Mesendoderm (in vitro differentiated cells): ENCODE measurements at places on chromosomes 4 and X.

- no peak for DNase-seq
Observed at GRCh38 chr4:153275380-153276276, 68.9 kb upstream of the MND1 start.

DNA sequence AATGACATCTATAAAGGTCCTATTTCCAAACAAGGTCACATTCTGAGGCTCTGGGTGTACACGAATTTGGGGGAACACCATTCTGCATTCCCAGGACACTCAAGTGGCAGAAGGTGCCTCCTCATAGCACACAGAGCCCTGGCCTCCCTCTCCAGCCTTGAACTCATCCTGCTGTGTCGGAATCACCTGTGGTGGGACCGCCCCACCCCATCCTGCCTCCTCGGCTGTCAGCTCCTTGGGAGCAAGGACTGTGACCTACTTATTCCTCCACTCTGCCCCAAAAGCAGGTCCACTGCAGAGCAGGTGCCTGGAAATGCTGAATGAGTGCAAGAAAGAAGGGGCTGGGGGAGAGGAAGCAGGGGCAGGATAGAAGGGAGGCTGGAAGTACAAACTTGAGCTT, 33.5 kb downstream of the HTRA3 start:
- no peak for DNase-seq

- DNase-seq: peak; percentile 57
Observed at GRCh38 chrX:25523574-25524540, 508.1 kb upstream of the ARX start.

GRCh38 chr4:3384391-3384770, 57.4 kb upstream of the HGFAC start:
- no peak for DNase-seq

GRCh38 chr4:56748271-56748670, 67.2 kb upstream of the HOPX start:
- no peak for DNase-seq

DNA sequence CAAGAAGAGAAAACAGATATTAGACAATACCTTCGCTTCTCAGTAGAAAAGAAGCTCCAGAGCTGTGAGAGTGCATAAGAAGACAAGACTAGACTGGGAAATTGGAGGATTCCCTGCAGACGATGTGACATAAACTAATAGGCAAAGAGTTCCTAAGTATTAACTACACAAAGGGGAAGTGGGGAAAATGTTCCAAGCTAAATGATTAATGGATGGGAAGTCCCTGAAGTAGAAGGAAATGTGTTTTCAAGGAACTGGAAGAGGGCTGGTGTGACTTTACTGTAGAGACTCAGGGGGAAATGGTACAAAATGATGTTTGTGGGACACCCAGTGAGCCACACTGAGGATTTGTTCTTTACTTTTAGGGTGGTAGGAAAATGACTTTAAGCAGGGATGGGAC, 69.7 kb upstream of the DCLK2 start:
- no peak for DNase-seq

DNA sequence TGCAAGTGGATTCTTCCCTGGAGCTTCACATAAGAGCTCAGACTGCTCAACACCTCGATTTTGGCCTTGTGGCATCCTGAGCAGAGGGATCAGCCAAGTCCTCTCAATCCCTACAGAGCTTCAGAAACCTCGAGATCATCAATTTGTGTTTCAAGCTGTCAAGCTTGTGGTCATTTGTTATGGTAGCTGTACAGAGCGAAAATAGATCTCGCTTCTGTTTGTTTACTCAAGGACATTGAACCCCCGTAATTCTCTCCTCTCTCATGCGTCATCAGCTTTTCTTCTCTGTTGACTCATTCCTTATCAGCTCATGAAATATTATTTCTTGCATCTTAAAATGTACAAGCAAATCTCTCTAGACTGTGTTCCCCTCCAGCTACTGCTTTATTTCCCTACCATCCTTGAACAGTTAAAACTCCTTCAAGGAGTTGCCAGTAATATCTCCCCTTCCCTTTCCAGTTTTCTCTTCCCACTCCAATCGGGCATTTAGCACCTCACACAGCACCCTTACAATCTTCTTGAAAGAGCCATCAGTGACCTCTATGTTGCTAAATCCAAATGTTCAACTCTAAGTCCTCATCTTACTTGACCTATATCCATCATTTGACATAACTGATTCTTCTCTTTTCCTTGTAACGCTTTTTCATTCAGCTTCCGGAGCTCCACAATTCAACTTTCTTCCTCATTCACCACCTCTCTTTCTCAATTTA, 106.2 kb upstream of the FAT1 start:
- no peak for DNase-seq

DNA sequence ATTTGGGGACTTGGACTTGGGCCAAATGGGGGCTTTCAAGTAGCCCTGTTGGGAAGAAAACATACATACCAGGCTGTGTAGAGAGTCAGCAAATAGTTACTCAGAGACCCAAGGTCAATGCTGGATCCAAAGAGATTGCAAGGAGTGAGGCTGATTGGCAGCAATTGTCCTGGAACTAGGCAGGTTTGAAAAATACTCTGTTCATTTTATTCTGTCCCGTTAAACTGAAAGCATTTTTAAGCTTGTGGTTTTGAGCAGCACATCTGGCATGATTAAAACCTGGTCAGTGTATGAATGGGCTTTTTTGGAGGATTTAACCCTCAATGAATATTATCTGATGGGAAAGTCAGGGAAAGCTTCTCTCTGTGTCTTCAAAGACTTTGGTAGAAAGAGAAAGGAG, 294.3 kb upstream of the BOD1L1 start:
- DNase-seq: no peak

- no peak for DNase-seq
Observed at GRCh38 chr4:7384003-7384928, 50.5 kb downstream of the PSAPL1 start.

DNA sequence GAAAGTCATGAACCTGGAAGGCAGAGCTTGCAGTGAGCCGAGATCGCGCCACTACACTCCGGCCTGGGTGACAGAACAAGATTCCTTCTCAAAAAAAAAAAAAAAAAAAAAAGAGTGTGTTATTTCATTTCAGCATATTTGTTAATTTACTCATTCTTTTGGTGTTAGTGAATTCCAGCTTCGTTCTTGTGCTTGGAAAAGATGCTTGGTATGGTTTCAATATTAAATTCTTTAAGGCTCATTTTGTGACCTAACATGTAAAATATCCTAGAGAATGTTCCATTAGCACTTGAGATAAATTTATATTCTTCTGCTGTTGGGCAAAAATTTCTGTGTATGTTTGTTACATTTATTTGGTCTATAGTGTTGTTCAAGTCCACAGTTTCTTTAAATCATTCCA, 66.8 kb downstream of the SPIN3 start:
- no peak for DNase-seq

DNA sequence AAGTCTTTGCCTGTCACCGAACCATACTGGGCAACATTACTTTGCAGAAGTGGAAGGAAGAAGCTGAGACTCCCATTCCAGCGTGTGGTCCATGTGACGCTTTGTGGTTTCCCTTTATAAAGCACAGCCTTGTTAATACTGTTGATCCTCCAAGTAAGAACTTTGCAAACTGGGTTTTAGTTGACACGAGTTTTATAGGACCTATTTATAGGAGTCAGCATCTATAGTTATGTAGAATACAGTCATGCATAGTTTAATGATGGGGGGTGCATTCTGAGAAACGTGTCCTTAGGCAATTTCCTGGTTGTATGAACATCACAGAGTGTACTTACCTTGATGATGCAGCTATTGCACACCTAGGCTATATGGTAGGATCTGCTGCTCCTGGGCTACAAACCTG, 1879.4 kb upstream of the TENM3 start:
- DNase-seq: no peak

DNA sequence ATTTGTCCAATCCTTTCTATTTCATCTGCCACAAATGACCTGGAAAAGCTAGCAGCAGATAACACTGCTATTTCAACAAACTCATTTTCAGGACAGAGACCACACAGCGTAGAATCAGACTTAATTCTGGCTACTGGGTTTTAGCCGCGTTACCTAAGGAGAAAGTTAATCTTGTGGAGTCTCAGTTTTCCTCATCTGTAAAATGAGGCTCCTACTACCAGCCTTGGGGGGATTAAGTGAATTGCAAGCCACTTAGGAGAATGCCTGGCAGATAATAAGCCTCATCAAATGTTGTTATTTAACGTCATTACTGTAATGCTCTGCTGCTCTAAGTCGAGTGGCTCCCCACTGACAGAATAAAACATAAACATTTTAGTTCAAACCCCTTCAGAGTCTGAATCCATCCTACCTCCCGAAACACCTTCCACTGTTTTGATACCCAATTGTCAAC, 1.4 kb downstream of the CCNI start:
- DNase-seq: no peak

GRCh38 chr4:48967101-48967500, 19.0 kb upstream of the CWH43 start:
- DNase-seq: no peak

DNA sequence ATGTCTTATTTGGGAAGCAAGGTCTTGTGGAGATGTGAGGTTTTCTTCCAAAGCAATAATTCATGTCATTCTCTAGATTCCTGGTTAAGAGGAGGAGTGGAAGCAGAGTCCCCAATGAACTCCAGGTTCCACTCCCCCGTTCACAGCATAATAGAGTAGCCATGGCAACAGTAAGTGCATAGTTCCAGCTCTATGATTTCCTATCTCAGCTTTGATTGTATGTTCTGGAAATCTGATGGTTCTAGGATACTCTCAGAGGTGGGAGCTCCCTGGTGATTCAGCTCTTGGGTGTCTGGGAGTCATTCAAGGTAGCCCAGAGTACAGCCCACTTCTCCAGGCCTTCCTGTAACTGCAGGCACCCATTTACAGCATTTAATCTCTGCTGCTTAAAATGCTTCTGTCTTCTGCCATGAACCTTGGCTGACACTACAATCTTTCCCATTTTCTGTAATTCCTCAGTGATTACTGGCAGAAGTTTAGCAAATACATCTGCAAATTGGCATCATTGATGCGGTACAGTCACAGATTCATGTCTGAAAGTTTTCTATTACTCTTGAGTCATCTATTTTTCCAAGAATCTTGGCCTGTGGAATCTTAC, 242.0 kb downstream of the MAPK10 start:
- DNase-seq: no peak

- no peak for DNase-seq
Observed at GRCh38 chrX:51435101-51435500, 61.3 kb downstream of the NUDT11 start.

- peak; percentile 60 for DNase-seq
Observed at GRCh38 chr4:54276641-54277430, 47.7 kb downstream of the PDGFRA start.

DNA sequence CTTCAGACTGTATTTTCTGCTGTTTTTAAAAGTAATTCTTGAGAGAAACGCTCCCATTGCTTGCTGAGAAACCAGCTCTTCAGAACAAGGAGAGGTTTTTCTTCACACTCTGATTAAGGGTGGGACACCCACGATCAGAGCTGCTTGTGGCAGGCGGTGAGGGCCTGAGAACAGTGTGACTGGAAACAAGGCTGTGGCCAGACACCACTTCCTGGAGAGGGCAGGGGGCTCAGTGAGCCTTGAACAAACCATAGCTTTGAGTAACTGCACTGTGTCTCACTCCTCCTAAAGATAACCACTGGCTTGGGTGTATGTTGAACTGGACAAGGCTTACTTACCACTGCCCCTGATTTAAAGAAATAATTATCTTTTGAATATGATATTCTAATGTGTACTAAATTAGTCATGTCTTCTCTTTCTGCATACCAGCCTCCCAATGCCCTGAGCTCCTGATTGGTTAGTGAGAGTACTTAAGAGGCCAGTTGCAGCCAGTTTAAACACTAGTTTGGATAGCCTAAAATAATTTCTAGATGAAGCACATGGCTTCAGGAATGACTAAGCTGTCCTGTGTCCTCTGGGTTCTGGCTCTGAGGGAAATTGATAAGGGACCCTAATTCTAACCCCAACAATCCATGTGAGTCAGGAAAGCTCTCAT, 3.7 kb upstream of the GPR82 start:
- no peak for DNase-seq

DNA sequence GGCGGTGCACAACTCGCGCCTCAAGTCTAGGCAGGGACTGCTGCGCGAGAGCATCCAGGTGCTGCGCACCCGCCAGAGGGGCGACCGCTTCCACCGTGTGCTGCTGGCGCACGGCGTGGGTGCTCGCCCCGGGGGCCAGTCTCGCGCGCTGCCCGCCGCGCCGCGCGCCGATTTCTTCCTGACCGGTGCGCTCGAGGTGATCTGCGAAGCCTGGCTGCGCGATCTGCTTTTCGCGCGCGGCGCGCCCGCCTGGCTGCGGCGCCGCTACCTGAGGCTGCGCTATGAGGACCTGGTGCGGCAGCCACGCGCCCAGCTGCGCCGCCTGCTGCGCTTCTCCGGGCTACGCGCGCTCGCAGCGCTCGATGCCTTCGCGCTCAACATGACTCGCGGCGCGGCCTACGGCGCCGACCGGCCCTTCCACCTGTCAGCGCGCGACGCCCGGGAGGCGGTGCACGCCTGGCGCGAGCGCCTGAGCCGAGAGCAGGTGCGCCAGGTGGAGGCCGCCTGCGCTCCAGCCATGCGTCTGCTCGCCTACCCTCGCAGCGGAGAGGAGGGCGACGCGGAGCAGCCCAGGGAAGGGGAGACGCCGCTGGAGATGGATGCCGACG, 1.3 kb downstream of the CHST7 start:
- no peak for DNase-seq

GRCh38 chr4:14386196-14386595, 616.1 kb upstream of the CPEB2 start:
- DNase-seq: no peak

- DNase-seq: no peak
Observed at GRCh38 chrX:31258166-31258565, 186.3 kb upstream of the FTHL17 start.

DNA sequence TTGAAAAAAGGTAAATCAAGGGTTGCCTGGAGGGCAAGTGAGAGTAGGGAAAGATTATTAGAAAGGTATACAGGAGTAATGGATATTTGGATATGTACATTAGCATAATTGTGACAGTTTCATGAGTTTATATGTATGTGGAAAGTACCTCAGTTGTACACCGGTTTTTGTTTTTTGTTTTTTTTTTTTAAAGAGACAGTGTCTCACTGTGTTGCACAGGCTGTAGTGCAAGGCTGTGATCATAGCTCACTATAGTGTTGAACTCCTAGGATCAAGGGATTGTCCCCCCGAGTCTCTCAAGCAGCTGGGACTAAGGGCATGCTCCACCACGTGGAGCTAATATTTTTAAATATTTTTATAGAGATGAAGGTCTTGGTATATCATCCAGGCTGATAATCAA, 15.3 kb upstream of the HPGD start:
- DNase-seq: no peak

GRCh38 chr4:81724925-81725329, 253.2 kb upstream of the RASGEF1B start:
- peak; percentile 87 for DNase-seq
